ENCODE measurements at places on chromosomes 7 and 10. TPM values are rescaled to one million over a fixed set of nuclear protein-coding genes. Genes with fewer than 3 reads are reported as not detected.
A peak's percentile ranks its signal among the peaks of the same experiment; 100 is the strongest.

Gene IFIT2
- total RNA-seq = 2.1 TPM

Gene VPS50
- total RNA-seq = 42.4 TPM

Gene FAM237B
- not detected for total RNA-seq

Gene AGMO
- not detected for total RNA-seq

Gene TRIM50
- not detected for total RNA-seq

Gene PSPH
- 2.1 TPM for total RNA-seq

Gene PMS2
- 3.6 TPM for total RNA-seq

Gene PRKCQ
- 70.7 TPM for total RNA-seq

Gene KIAA1549
- total RNA-seq = 0.55 TPM

- DNase-seq = no peak
These were observed 4.5 kb downstream of the ABCB1 start for GRCh38 chr7:87596136-87596535.

GRCh38 chr10:96720422-96721206 lies at the start of gene PIK3AP1:
Gene PIK3AP1 (minus strand): TSS chr10:96720514. CDS start chr10:96720394, 120 bp downstream.
- DNase-seq = peak; percentile 16

DNA sequence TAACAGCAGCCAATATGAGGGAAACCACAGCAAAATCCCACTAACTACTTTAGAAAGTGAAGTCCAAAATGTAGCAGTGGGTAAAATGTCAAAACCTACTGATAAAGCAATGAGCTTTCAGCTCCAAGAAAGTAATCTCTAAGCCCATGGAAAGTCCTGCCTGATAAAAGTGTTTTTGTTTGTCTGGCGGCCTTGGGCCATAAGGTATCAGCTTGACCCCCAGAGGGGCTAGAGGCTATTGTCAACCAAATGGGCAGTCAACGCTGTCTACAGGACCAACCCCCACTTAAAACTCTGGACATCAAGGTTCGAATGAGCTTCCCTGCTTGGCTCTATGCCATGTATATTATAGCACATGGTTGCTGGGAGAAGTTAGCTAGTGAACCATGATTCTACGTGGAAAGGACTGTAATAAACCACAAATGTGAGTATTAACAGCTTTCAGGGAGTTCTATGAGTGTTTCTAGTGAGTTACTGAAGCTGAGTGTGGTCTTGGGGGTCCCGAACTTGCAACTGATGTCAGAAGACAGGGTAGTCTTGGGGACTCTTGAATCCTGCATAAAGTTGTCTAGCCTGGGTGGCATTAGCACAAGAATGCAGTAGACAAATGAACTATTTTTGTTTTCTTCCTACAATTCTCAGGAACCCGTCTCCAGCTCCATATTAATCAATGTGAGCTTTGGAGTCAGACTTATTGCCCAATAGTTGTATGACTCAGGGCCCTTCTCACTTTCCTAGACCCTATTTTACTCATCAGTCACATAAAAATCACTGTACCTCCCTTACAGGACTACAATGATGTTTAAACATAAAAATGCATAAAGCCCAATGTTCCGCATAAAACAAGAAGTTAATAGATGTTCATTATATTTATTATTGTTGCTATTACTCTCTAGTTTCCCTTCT lies 164.9 kb downstream of the DGKI start:
- no peak for DNase-seq

GRCh38 chr7:102064361-102065025 lies 222.2 kb upstream of the SH2B2 start:
- DNase-seq = no peak

DNA sequence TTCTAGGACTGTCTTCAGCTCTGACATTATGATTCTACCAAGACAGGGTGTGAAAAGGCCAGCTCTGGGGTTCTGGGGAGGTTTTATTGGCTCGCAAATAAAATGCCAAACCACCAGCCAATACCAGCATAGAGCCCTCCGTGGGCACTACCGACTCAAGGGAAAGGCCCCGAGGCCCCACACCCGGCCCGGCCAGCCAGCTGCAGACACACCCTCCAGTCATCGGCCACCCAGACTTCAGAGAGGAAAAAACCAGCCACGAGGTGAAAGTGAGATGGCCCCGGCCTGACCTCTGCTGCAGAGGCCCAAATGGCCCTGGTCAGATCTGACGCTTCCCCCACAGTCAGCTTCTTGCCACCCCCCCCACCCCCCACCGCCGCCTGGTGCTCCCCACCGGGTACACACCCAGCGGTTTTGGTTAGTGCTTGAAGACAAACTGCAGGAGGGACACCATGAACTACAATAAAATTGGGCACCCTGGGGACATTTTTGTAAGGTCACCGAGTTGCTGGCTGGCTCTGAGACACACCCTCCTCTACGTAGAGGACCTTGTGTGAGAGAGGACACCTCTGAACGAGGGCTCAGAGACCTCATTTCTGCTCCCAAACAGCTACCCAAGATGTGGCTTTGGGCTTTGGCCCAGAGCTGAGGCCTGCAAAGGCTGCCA lies 79.9 kb downstream of the PRKAG2 start:
- peak; percentile 40 for DNase-seq

DNA sequence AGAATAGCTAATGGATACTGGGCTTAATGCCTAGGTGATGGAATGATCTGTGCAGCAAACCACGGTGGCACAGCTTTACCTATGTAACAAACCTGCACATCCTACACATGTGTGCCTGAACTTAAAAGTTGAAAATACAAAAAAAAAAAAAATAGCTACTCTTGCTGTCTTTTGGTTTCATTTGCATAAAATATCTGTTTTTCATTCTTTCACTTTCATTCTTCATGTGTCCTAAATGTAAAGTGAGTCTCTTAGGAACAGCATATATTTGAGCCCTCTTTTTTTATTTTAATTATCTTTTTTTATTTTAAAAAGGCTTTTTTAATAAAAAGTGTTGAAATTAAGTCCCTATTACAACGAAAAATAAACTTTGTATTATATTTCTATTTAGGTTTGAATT lies 836.1 kb upstream of the KCND2 start:
- no peak for DNase-seq

DNA sequence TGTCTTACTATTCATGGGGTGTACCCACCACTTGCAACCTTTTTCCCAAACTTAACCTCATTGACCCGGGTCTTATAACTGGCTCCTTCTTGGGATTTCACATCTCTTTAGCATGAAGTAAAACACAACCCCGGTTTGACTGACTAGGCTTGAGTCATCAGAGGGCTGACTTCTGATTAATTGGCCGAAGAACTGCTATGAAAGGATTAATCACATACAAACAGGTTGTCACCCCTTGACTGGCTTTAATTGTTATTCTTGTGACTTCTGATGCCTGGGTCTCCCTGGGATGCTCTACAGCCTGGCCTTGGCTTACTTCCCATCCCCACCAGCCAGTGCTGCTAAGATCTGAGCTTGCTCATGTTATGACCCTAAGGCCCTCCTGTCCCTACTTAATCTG lies 8.8 kb upstream of the CRPPA start:
- DNase-seq = no peak

DNA sequence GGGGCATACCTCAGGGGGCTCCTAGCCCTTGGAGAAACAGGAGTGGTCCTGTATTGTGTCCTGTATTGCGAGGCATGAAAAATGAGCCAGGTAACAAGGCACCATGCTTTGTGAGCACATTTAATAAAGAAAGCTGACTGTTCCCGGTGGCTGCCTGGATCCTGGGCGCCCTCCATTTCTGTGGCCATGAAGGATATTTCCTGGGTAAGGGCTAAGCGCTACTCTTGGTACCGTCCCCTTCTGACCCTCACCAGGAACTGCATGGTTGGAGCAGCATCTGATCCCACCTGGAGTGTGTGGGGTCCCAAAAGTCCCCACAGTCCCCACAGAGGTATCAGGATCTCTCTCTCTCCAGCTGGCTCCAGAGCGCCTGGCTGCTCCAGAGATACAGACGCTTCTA lies 139.5 kb downstream of the MAPK8 start:
- no peak for DNase-seq

DNA sequence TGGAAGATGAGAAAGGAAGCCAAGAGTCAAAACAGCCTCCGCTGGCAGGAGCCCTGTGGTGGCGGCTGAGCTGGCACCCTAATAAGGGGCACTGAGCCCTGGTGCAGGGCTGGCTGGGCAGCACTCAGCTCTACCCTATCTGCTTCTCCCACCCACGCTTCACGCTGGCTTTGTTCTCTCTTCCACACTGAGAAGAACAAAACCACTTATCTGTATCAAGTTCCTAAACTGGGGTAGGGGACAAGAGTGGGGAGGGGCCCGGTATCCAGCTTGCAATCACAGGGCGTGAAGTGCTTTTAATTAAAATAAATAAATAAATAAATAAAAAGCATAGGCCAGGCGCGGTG lies 52.1 kb downstream of the FAM53B start:
- DNase-seq = no peak

GRCh38 chr10:72784551-72785351 lies 92.8 kb downstream of the MCU start:
- peak; percentile 31 for DNase-seq

- no peak for DNase-seq
These were observed 415.1 kb downstream of the CCSER2 start for GRCh38 chr10:84743483-84743882.

GRCh38 chr10:7544203-7544602 lies 122.6 kb downstream of the ITIH5 start:
- DNase-seq = no peak

GRCh38 chr10:7622969-7623368 lies 43.8 kb downstream of the ITIH5 start:
- no peak for DNase-seq

DNA sequence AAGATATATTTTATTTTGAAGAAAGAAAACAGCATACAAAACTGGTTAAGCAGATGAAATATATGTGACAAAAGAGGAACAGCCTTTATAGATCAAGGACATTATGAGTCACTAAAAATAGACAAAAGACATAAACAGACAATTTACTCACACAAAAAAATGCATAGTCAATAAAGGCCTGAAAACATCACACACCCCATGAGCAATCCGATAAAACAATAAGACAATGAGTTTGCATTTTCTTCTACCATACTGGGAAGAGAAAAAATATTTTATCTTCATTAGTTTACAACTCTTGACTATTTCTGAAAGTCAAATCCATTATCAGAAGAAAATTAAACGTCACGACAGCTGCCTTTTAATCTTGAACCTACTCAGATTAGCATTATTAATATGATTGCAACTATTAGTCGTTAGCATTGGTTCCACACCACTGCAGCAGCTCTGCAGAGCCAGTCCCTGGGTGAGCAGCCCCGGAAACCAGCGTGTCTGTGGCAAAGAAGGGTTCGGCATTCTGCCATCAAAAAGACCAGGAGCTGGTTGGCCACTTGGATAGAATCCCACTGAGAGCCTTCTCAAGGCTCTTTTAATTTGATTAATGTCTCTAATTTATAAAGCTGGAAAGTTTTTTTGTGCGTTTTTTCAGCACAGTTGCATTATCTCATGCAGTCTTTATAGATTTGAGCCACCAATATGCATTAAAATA lies 305.4 kb upstream of the SHH start:
- DNase-seq = no peak

DNA sequence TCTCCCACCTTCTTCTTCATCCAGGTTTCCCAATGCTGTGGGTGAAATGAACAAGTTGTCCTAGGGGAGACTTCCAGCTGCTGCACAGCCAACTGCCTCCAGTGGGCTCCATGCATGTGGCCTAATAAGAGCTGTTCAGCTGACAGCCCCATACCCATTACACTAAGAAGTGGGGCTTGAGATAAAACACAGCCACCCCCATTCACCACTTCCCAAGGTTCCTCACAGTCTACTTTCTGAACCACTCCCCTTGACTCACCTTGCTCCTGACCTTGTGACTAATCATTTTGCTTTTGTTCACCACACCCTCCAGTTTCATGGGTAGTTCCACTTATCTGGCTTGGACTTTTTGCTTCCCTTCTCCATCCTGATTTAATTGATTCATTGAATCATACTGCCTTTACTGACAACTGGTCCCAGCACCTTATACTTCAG lies 119.3 kb downstream of the CABCOCO1 start:
- DNase-seq = no peak

DNA sequence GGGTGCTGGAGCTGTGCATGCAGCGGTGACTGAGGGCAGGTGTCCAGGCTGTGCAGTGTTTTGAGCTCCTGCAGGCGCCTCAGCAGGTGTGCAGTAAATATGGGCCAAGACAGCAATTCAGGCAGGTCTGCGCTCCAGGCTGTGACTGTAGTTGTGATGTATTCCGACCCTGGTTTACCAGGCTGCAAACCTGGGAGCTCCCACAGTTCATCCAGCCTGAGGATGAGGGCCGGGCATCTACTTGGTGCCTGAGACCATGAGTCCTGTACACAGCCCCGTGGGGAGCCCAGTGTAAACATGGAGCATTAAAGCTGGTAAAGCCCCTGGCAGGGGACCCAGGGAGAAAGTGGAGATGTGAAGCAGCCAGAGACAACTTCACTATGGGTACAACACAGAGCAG lies 82.8 kb downstream of the VOPP1 start:
- no peak for DNase-seq

- DNase-seq = no peak
These were observed 102.5 kb downstream of the CDK14 start for GRCh38 chr7:90698616-90699015.

DNA sequence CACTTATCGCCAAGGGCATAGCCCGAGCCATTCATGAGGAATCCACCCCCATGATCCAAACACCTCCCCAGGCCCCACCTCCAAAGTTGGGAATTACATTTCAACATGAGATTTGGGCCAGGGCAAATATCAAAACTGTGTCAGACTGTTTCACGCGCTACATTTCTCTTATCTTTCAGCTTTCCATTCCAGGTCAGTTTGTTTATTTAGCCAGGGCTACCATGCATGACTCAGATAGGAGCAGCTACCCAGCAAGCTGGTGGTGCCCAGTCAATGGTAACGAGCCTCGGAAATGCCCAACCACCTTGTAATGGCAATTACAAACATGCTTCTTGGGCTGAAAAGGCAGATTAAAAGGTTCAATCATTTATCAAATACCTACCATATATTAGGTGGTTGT lies 43.6 kb upstream of the BAMBI start:
- DNase-seq = no peak

DNA sequence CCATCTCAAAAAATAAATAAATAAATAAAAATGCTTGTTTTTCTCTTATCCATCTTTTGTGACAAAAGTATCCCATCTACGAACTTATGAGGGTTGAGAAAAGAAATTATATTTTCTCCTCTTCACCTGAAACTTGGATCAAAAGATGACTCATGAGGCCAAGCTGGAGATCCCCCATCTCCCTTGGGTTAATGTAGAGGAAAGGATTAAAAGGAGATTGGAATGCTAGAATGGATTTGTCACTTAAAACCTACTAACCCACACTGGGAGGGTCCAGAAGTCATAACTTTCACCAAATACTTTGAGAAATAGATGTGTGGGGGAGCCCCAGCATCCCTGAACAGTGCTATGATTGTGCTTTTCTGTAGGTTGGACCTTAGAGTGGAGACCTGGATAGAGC lies 46.3 kb upstream of the PIK3CG start:
- DNase-seq = no peak
